Left lung (tissue), 14 donors: ENCODE measurements at places on chromosomes 13 and 19. TPM values are rescaled to one million over a fixed set of nuclear protein-coding genes. Genes with fewer than 3 reads are reported as not detected.

GRCh38 chr13:33388286-33388998 is 102.9 kb upstream of the STARD13 start:
- DNase-seq: no peak
- no peaks in the 10 kb centered on the region for H3K36me3 ChIP-seq
- no peak overlapping the region for H3K27ac ChIP-seq
- no peaks in the 10 kb centered on the region for H3K4me1 ChIP-seq
- no peaks in the 10 kb centered on the region for H3K27me3 ChIP-seq

- no peaks in the 10 kb centered on the region for H3K36me3 ChIP-seq
- DNase-seq: no peak
These were observed 13.0 kb downstream of the GRTP1 start for GRCh38 chr13:113350938-113351335.

FUT1 gene
- polyA plus RNA-seq: 5.1 TPM

C19orf85 gene
- not detected for polyA plus RNA-seq
